ENCODE measurements at places on chromosomes 6 and 20.
A peak's percentile ranks its signal among the peaks of the same experiment; 100 is the strongest.

DNA sequence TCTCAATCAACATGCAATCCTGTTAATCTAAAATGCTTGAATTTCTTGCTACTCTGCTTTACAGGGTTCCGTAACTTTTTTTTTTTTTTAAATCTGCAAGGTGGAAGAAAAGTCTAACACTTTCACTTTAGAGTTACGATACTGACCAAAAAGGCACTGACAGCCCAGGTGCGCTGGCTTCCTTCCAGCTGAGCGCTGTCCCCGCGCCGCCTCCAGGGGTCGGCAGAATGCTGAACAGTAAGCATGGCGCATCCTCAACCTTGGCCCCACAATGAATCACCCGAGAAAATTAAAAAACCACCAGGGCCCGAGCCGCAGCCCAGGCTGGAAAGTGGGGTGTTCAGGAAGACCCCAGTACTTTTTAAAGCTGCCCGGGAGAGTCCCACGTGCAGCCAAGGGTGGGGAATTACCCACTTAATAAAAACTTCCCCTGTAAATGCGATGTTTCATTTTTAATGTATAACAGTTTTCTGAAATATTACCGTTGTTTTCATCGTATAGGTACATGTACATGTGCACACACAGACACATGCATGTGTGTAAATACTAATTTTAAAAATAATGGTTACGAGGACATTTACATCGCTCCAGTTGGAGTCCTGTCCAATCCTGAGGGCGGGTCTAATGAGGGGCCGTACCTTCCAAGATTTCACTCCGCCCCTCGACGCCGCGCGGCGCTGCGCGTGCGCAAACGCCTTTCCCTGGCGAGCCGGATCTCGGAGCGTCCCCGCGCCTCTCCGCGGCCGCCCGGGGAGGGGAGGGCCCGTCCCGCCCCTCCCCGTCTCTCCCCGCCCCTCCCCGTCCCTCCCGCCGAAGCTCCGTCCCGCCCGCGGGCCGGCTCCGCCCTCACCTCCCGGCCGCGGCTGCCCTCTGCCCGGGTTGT is at the start of gene GINM1:
TSS of gene GINM1 (plus strand) at position 849 of the 883 bp plus-strand sequence. CDS start 40 bp downstream, outside the sequence.
- DNase-seq = peak; percentile 90

GRCh38 chr6:159418997-159419396 is 249.8 kb downstream of the FNDC1 start:
- no peak for DNase-seq

DNA sequence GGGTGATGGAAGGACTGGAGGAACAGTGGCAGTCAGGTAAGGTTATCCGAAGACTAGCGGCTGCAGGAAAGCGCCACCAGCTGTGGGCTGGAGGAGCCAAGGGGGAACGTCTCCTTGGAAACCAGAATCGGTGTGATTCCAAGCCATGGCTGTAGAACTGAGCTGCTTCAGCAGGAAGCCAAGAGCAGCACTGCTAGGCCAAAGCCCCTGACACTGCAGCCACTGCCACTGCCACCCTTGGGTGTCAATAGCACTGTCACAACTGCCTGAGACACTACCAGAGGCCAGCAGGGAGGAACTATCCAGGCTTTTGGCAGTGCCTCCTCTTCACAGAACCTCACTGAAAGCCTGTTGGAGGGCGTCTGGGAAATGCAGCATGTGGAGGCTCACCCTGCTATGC is 289.6 kb upstream of the SUPT3H start:
- no peak for DNase-seq

DNA sequence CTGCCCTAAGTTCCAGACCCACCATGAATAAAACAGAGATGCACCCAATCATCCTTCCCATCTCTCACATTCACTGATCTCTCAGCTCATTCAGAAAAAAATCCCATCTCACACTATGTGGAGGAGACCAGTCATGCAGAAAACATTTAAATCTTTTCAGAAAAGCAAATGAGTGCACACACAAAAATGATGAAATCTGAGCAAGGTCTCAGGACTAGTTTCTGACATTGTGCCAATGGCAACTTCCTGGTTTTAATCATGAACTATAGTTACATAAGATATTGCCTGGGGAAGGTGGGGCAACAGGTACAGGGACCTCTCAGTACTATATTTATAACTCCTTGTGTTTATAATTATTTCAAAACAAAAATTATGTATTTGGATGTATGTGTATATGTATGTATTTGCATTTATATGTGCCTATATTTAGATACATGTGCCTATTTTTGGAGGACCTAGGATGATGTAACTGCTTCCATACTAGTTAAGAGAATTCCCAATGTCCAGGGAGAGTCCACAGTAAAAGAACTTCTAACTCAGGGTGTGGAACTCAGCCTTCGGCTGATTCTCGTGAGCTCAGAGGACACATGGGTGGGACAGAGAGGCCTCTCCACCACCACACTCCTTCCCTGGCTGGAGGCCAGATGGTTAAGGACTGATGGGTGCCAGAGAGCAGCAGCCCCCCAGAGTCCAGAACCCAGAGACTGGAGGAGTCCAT is 71.7 kb upstream of the MAP3K4 start:
- no peak for DNase-seq

DNA sequence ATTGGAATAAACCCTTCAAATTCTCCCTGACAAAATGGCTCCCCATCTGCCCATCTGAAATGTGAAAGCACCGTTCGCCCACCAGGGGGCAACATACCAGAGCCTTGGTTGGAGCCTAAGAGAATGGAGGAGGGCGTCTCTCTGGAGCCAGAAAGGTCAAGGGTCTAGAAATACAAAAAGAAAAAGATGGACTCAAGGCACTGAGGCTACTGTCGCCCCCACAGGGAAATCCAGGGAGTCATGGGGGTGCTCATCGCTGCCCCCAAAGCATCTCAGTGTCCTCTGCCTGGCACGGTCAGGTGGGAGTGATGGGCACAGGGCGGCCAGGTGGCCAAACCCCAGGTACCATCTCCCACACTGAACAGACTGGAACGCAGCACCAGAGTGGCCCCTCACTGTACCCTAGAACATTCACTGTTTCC is 136.3 kb downstream of the ZMYND8 start:
- DNase-seq = peak; percentile 32

DNA sequence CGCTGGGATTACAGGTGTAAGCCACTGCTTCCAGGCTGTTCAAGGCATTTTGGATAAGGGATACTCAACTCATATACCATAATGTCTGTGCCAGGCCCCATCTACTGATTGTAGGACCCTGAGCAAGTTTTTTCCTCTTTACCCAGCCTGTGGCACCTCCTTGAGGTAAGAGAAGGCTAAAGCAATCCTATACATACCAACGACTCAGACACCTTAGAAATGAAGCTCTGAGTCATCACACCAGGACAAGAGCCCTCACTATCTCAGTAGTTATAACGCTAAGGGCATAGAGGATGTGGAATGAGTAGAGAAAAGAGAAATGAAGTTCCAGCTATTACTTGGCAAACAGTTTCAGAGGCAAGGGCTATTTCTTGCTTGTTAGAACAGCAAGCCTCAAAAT is 16.9 kb downstream of the NDRG3 start:
- DNase-seq = peak; percentile 24

GRCh38 chr20:36676701-36677421 is 30.9 kb upstream of the SLA2 start:
- DNase-seq = no peak

GRCh38 chr6:75084872-75085381 is 120.9 kb downstream of the COL12A1 start:
- no peak for DNase-seq

- no peak for DNase-seq
Observed at GRCh38 chr6:107246972-107247615, 131.8 kb upstream of the BEND3 start.

DNA sequence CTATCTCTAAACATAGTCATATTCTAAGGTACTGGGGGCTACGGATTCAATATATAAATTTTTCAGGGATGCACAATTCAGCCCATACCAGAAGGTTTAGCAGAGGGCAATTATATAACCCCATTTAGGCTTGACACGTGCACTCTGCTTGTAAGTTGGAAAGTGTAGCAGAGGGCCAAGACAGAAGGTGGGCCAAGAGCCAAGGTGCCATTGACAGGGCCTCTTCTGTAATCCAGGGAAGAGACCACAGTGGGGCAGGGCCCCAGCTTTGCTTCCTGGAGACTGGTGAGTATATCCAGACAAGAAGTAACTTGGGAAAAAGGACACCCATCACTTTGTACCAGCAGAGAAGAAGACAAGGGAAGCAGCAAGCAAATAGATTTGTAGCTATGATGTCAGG is 672.4 kb upstream of the MARCKS start:
- no peak for DNase-seq

DNA sequence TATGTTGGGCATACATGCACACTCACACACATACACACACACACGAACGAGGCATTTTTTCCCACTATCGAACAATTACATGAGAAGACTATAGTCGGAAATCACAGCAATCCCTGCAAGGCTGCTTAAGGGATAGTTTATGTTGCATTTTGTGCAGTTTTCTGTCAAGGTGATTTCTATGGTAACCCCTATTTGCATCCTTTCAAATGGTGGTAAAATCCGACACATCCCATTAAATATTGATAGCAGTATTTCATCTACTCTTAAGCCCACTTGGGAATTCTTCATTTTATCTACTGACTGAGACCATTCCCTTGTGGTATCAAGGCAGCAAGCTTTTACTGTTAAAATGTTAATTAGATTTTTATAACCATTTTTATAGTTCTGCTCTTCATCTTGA is 457.8 kb downstream of the HACE1 start:
- no peak for DNase-seq

DNA sequence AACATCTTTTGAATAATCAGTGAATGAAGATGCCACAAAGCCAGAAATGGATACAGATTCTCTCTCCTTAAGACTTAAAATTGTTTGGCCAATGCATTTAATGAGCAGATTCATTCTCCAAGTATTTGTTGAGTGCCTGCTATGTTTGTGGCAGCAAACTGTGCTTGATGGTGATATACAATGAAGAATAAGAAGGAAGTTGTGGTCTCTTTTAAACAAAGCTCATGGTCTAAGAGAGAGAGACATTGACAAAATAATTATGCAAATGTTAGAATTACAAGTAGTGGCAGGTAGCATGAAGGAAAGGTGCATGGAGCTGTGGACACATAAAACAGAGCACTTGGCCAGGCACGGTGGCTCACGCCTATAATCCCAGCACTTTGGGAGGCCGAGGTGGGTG is 28.3 kb downstream of the NFATC2 start:
- no peak for DNase-seq

DNA sequence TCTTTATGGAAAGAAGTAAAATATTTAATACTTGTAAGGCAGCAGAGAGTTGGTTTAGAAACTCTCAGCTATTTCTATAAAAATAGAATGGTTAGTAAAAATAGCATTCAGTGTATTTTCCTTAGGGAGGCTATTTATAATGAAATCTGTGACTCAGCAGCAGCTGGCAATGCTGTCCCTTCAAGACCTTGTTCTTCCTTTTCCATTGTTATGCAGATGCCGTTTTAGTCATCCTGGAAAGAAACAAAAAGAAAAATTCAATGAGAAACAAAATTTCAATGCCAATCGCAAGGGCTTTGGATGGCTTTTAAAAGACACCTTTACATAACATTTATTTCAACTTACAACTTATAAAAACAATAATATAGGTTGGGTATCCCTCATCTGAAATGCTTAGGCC is 17.5 kb downstream of the MPC1 start:
- no peak for DNase-seq

GRCh38 chr6:112298816-112299281 is 44.5 kb upstream of the LAMA4 start:
- no peak for DNase-seq

DNA sequence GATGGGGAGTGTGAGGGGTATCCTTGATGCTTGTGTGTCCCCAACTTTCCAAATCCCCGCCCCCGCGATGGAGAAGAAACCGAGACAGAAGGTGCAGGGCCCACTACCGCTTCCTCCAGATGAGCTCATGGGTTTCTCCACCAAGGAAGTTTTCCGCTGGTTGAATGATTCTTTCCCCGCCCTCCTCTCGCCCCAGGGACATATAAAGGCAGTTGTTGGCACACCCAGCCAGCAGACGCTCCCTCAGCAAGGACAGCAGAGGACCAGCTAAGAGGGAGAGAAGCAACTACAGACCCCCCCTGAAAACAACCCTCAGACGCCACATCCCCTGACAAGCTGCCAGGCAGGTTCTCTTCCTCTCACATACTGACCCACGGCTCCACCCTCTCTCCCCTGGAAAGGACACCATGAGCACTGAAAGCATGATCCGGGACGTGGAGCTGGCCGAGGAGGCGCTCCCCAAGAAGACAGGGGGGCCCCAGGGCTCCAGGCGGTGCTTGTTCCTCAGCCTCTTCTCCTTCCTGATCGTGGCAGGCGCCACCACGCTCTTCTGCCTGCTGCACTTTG is at the start of gene TNF:
TSS of gene TNF (plus strand) at position 231 of the 567 bp plus-strand sequence. CDS start at position 408, 177 bp downstream.
- no peak for DNase-seq

- DNase-seq = peak; percentile 0
Observed at GRCh38 chr6:10138917-10139316, 276.0 kb downstream of the TFAP2A start.

- no peak for DNase-seq
Observed at GRCh38 chr6:154715446-154715845, 17.8 kb upstream of the SCAF8 start.

- DNase-seq = no peak
Observed at GRCh38 chr6:63814459-63814858, 178.9 kb downstream of the PHF3 start.

- DNase-seq = no peak
Observed at GRCh38 chr6:41568585-41569384, 22.6 kb downstream of the FOXP4 start.

DNA sequence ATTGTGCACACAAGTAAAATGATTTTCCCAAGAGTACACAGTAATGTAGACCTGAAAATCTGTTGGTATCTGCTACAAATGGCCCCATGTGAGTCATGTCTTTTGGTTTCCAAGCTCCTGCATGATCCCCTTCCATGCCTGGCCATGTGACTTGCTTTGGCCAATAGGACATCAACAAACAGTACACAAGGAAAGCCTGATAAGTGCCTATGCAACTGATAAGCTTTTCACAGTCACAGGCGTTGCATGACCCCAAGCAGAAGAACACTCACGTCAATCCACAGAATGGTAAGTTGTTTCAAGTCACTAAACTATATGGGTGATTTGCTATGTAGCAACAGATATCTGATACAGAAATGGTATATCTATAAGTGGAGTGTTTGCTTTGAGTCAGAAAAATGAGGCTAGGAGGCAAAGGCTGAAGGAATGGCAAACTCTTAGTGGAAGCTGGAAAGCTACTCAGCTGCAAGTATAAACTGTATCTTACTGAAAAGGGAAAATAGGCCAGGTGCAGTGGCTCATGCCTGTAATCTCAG is 160.1 kb upstream of the BEND3 start:
- DNase-seq = no peak

DNA sequence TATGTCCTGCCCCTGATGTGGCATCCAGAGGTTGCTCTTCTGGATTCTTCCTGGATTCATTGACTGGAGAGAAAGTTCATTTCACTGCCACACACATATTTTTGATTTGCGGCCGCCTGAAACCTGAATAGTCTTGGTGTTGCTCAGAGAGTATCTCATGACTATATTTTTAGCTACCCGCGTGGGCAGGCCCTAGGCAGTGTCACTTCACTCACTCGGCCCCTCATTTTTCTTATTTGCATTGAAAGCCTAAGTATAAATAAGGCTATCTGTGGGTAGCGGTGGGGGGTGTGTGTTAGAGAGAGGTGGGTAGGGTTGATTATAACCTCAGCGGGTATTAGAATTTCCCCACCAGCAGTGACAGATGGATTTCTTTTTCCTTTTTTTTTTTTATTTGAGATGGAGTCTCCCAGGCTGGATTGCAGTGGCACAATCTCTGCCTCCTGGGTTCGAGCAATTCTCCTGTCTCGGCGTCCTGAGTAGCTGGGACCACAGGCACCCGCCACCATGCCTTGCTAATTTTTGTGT is 113.5 kb downstream of the JARID2 start:
- no peak for DNase-seq

Data from Jurkat, Clone E6-1 (cell line).